CD8-positive, alpha-beta T cell (primary cell): ENCODE measurements at places on chromosomes 11 and 22.

DNA sequence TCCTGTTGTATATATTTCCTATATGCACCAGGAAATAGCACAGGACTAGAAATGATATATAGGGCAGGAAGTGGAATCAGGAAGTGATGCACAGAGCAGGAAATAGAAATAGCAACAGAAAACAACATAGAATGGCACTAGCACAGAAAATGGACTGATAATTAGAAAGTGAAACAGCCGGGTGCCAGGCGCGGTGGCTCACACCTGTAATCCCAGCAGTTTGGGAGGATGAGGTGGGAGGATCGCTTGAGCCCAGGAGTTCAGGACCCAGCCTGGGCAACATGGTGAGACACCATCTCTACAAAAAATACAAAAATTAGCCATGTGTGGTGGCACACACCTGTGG, 10.0 kb upstream of the RELT start:
- peak; percentile 53 for DNase-seq

- DNase-seq, result no peak
Measured at GRCh38 chr11:64996710-64997380, at the start of gene BATF2. BATF2 (minus strand) TSS chr11:64996971; CDS start chr11:64996914, 57 bp downstream.

- no peak for DNase-seq
Measured at GRCh38 chr11:100646545-100646944, 40.5 kb upstream of the ARHGAP42 start.

DNA sequence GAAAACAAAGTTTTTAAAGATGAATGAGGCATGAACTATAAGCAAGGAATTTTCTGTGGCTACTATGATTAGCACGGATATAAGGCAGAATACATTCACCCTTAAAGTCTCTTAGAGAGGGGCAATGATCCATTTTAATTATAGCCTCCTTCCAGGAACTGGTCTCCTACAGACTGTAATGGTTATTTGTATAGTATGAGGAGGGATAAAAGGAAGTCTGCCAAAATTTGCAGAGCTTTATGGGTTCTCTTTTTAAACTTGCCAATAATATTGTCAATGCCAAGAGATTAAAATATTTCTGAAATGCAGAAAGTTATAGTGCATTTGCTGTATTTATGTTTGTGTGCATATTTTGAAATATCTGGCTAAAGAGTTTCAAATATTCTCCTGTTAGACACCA, 271.4 kb upstream of the LUZP2 start:
- no peak for DNase-seq

- DNase-seq, result no peak
Measured at GRCh38 chr11:86492370-86493010, 117.8 kb downstream of the CCDC81 start.

- no peak for DNase-seq
Measured at GRCh38 chr11:109553284-109553683, 131.3 kb downstream of the C11orf87 start.

GRCh38 chr11:9862981-9863380, 199.1 kb downstream of the SWAP70 start:
- no peak for DNase-seq

GRCh38 chr11:108733479-108734116, 68.7 kb downstream of the DDX10 start:
- DNase-seq, result no peak

- no peak for DNase-seq
Measured at GRCh38 chr11:61787928-61788491, 4.4 kb downstream of the TMEM258 start.

- no peak for DNase-seq
Measured at GRCh38 chr11:8739309-8739793, 56.8 kb downstream of the RPL27A start.

DNA sequence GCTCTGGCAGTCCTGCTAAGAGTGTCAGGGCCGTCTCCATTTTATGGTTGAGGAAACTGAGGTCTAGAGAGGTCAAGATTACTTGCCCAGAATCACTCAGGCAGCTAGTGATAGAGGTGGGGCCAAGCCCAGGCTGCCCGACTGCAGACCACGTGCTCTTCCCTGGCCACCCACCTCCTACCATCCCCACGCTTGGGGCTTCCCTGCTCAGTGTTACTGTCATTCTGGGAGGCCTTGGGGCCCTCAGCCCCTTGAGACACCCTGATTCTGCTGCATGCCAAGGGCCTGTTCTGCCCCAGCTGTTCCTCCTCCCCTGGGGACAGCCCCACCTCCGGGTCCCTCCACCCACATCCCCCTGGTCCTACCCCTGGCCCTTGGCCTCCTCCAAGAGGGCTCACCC, 17.2 kb upstream of the TAB1 start:
- no peak for DNase-seq

- DNase-seq, result no peak
Measured at GRCh38 chr11:12239396-12239795, 129.0 kb downstream of the MICAL2 start.

DNA sequence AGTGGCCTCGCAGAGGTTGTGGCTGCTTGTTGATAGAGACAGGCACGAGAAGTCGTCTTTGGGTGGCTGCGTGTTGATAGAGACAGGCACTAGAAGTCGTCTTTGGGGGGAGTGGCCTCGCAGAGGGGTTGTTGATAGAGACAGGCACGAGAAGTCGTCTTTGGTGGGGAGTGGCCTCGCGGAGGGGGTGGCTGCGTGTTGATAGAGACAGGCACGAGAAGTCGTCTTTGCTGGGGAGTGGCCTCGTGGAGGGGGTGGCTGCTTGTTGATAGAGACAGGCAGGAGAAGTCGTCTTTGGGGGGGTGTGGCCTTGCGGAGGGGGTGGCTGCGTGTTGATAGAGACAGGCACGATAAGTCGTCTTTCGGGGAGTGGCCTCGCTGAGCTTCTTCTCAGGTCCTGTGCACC, 328.8 kb downstream of the TBC1D22A start:
- DNase-seq, result peak; percentile 53

DNA sequence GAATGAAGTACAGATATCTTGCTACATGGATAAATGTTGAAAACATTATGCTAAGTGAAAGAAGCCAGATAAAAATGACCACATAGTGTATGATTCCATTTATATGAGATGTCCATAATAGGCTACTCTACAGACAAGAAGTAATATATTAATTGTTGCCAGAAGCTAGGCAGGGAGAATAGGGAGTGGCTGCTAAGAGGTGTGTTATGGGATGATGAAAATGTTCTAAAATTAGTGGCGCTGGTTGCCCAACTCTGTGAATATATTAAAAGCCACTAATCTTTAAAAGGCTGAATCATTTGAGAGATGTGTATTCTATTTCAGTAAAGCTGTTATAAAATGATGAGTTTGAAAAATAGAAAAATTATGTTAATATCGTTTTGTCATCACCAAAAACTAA, 144.4 kb downstream of the NCAM1 start:
- no peak for DNase-seq

DNA sequence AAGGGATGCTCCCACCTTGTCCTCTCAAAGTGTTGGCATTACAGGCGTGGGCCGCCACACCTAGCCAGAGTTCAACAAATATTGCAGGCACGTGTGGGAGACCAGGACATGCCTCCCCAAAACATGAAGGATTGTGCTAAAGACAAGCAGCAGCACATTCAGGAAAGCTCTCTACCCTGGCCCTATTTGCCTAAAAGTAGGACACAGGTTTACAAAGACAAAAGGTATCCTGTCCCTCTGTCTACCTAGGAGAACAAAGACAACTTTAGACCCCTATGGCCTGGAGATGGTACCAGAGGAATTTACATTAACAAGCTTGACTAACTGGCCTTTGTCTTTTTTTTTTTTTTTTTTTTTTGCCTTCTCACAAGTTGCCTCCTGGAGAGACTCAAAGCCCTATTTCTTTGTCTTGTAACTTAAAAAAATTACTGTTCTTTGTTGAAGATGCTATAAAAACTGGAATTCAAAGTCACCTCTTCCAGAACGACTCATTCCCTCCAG, 859 bp upstream of the ACCS start:
- DNase-seq, result peak; percentile 7

- DNase-seq, result no peak
Measured at GRCh38 chr11:46034041-46034440, 87.2 kb downstream of the PHF21A start.

GRCh38 chr11:17724020-17724908, 4.9 kb downstream of the MYOD1 start:
- DNase-seq, result no peak

DNA sequence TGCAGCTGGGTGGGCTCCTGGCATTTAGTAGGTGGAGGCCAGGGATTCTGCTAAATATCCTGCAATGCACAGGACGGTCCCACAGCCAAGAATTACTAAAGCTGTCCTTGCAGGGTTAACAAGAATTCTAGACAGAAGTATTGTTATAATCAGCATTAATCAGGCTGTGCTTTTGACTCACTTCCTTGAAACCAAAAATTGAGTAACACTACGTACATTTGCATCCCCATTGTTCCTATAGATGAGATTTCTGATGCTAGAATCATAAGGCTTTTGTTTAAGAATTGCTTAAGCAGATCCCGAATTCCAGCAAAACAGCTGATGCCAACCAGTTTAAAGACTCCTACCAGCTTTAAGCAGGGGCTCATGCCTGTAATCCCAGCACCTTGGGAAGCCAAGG, 11.4 kb downstream of the SLC6A5 start:
- no peak for DNase-seq

DNA sequence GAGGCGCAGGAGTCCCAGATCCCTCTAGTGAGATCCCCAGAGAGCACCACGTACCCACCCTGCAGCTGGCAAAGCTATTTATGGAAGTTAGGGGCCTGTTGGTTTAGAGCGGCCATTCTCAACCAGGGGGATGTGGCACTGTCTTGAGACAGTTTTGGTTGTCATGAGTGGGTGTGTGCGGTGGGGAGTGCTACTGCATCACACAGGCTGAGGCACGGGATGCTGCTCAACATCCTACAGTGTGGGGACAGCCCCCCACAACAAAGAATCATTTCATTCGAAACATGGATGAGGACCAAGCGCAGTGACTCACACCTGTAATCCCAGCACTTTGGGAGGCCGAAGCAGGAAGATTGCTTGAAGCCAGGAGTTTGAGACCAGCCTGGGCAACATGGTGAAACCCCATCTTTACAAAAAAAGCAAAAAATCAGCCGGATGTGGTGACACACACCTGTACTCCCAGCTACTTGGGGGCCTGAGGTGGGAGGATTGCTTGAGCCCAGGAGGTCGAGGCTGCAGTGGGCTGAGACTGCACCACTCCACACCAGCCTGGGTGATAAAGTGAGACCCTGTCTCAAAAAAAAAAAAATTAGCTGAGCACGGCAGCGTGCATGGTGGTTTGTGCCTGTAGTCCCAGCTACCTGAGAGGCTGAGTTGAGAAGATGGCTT, 28.2 kb downstream of the GGT5 start:
- no peak for DNase-seq

- DNase-seq, result no peak
Measured at GRCh38 chr11:44036811-44037657, 10.7 kb upstream of the ACCSL start.

DNA sequence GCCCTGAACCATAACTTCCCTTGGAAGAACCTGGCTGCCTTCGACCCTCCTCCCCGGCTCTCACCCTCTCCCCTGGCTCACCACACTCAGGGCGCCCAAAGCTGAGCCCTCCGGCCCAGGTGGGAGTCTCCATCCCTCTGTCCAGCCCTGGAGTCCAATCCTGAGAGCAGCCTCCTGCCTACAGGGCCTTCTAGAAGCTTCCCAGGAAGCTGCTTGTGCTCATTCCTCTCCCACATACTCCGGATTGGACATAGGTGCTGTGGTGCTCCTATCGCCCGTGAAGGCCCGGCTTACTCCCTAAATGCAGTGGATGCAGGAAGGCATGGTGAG, 1332.0 kb downstream of the BRD1 start:
- no peak for DNase-seq

DNA sequence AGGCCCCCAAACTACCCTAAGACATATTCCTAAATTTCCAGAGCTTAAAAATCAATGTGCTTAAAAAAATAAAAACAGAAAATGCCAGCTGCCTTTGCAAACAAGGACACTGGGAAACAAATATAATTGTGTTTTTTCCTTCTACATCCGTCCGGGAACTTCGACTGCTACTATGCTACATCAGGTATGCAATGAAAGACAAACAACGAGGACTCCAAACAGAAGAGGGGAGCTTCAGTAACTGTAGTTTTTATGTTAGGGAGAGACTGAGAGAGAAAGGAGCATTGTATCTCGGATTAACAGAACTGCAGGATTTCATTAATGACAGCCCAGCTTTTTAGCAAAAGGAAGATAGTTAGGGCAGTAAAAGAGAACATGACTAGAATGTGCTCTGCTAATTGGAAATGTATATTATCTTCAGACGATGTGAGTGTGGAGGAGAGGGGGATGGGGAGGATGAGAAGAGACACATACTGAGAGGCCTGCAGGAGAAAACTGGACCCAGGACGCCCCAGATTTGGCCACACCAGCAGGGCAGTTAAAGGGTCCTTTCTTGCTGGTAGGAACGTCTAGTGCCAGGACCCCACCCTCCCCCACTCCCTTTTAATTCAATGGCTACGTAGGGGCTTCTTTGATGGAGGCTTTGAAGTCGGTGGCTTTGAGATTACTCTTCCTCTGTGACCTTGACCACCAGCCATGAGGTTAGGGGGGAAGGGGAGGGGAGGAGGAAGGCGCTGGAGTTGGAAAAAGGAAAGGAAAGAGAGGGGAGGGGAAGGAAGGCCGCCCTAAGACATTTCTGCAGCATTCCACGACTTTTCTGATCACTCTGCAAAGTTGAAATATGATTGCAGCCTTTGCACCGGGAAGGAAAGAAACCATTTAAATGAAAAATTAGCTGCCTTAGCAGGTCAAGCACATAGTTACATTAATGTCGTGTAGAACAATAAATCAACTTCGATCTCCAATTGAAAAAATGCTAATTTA, 187.1 kb downstream of the BLID start:
- DNase-seq, result no peak

DNA sequence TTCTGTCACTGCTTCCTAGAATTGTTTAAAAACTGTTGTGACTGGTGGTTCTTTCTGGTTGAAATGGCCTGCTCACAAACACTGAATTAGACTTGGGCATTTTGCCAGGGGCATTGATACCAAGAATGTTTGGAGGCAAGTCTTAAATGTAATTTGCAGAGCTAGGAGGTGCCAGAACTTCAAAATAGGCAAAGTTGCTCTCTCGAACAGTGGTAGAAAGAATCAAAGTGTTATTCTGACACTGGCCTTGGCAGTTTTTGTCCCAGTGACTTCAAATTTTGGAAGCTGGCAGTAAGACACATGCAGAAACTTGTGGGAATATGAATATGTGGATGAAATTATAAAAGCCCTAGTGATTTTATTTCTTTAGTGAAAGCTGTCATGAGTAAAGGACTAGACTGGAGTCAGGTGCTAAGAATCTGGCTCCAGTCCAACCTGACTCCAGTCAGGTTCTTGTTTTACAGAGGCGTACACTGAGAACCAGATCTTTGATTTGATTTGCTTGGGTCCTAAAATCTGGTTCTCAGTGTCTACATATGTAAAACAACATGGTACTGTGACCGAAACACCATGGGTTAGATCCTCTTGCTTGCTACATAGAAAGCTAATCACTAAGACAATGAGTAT, 20.9 kb downstream of the SVIP start:
- no peak for DNase-seq

- no peak for DNase-seq
Measured at GRCh38 chr11:30377347-30377746, 54.4 kb downstream of the ARL14EP start.

DNA sequence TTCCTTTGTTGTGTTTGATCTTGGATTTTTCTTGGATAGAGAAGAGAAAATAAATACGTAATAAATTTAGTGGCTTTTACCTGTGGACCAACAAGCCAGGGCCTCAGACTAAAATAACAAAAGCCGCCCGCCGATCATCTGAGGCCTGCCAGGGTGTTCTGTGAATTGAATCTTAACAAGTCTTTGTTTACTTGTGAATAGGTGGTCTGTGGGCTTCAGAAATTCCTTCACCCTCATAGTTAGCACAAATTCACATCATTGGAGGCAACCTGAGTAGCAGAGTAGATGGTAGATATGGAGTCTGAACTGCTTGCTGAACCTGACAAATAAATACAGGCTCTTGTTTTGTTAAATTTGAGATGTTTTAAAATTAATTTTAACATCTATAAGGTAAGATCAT, 176.3 kb upstream of the MTNR1B start:
- DNase-seq, result no peak
